Stimulated activated CD8-positive, alpha-beta memory T cell treated with anti-CD3 and anti-CD28 coated beads, Interleukin-2, amount 100 ng/mL, for 48 hours (primary cell): ENCODE measurements at places on chromosomes 5 and 9.

GRCh38 chr5:126715765-126716164 lies 61.2 kb upstream of the LMNB1 start:
- no peak for DNase-seq

DNA sequence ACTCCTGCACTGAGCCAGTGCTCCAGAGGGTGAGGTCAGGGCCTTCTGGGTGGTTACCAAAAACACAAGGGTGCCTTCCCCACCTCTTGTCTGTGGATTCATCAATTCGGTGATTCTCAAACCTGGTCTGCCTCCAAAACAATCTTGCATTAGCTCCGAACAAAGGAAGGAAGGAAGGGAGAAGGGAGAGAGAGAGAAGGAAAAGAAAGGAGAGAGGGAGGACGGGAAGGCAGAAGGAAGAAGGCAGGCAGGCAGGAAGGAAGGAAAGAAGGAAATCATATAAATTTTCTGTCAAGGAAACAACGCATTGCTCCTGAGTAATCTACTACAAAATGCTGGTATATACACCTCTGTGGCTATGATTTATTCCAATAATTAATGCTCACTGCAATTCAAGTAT lies 39.3 kb downstream of the MYO10 start:
- no peak for DNase-seq

- no peak for DNase-seq
Observed at GRCh38 chr9:107650321-107650720, 160.8 kb upstream of the KLF4 start.

DNA sequence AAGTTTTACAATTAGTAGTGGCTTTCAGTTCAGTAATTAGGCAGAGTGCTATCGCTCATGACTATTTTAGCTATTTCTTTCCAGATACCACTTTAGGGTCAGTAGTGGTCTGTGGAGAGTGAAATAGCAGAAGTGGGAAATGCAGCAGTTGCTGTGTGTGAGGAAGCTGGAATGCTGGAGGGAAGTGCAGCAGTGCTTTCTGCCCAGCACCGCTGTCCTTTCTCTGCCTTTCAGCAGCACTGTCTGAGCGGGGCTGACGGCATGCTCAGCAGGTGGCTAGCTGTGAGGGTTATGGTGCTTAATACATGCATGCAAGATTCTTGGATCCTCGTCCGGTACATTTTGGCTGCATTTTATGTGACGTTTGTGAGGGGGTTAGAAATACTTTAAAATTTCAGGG lies 213.9 kb downstream of the PBX3 start:
- DNase-seq, result no peak

DNA sequence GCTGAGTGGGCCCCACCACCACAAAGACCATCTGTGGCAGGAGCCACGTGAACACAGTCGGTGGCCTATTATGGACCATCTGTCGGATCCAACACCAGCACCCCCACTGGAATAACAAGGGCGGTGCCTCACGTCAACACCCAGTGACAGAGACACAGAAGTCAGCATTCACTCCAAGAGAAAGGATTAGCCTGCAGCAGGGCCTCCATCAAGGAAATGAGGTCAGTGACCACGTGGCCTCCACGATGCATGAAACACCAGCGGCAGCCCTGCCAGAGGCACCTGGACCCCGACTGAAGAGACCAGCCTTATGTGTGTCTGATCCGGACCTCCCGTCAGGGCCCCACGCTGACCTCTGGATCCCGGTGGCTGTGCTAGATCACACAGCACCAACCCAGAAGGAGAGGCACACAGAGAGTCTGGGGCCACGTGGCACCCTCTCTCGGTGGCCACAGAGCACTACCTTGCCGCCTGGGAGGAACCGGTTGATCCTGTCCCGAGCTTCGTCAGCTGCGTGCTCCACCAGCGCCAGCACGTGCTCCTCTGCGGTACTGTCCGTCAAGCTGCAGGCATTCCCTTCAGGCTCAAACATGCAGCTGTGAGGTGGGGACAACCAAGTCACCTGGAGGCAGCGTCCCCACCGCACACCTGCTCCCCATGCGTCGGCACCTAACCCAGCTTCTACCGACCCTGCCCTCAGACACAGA lies 9.0 kb downstream of the BRD9 start:
- DNase-seq, result no peak
